Activated gamma-delta T cell (primary cell): ENCODE measurements at places on chromosomes 1 and 21.

DNA sequence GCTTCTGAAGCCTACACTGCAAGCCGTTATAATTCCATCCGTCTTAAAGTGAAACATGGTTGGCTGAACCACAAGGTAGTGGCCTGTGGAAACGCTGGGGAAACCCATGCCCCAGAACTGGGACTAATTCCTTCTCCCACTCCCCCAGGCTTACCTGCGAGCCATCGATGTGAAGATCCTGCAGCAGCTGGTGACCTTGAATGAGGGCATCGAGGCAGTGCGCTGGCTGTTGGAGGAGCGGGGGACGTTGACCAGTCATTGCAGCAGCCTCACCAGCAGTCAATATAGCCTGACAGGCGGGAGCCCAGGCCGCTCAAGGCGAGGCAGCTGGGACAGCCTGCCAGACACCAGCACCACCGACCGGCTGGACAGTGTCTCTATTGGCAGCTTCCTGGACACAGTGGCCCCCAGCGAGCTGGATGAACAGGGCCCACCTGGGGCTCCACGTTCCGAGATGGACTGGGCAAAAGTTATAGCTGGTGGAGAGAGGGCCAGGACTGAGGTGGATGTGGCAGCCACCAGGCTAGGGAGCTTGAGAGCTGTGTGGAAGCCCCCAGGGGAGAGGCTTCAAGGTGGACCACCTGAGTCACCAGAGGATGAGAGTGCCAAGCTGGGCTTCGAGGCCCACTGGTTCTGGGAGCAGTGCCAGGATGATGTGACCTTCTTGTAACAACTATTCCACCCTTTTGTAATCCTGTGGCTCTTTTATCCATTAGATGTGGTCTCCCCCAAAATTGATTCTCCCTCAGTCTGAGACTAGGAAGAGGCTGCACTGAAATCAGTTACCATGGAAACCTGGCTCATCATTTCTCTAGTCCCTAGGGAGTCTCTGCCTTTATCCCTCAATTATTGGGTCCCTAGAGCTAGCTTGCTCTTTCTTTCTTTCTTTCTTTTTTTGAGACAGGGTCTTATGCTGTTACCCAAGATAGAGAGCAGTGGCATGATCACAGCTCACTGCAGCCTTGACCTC is 16.7 kb downstream of the LURAP1 start:
- DNase-seq: no peak

DNA sequence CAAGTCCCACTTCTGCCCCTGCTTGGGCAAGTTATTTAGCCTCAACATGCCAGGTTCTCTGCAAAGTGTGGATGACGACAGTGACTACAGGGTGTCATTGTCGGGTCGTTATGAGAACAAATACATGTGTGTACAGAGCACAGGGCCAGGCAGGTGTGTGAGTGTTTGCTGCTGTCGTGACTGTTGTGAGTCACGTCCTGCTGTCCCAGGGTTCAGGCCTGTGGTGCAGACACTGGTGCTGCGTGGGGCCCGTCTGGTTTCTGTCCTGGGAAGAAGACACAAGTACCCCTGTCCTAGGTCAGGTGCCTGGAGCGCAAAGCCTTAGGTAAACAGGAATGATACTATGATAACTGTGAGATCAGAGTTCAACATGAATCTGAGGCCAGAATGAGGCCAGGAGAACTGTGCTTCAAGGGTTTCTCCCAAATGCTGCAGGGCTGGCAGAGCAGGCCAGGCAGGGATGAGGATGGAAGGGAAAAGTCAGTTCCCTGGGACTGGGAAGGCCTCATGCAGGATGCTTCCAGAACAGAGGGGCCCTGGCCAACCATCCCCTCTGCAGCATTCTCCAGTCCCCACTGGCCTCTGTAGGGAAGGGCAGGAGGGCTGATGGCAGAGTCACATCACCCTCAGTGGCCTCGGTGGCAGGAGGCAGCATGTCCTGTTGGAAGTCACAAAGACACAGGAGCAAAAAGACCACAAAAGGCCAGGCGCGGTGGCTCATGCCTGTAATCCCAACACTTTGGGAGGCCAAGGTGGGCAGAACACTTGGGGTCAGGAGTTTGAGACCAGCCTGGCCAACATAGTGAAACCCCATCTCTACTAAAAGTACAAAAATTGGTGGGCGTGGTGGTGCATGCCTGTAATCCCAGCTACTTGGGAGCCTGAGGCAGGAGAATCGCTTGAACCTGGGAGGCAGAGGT is 15.7 kb downstream of the GPR157 start:
- DNase-seq: no peak

DNA sequence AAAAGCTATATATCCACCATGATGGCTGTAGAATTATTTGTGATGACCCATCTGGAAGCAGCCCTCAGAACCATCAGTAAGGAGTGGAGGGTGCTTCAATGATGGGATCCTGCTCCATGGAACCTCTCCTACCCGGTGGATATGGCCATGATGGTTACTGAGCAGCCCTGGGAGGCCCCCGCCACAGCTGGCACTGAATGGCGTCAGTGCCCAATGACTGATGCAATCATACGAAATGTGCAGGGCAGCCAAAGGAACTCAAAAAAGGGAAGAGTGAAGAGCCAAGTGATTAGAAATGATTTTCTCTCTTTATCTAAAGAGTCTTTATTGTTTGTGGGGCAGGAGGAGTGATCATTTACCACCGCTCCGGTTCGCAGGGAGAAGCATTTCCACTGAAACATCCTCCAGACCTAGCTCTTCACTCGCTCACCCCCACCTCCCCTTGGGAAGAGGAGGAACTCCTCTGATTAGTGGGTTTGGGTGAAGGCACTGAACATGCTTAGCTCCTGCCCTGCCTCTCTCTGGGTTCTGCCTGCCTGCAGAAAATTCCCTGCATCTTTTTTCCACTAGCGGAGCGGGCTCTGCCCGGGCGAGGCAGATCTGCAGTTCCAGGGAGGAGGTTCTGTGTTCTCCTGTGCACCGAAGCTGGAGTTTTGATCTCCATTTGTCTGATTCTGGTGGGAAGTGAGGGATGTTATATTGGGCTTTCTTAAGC is 260.3 kb downstream of the GRIK3 start:
- no peak for DNase-seq

- no peak for DNase-seq
These were observed 32.8 kb upstream of the PKP1 start for GRCh38 chr1:201250326-201251011.

GRCh38 chr1:46686255-46686654 is 14.6 kb downstream of the TEX38 start:
- no peak for DNase-seq

DNA sequence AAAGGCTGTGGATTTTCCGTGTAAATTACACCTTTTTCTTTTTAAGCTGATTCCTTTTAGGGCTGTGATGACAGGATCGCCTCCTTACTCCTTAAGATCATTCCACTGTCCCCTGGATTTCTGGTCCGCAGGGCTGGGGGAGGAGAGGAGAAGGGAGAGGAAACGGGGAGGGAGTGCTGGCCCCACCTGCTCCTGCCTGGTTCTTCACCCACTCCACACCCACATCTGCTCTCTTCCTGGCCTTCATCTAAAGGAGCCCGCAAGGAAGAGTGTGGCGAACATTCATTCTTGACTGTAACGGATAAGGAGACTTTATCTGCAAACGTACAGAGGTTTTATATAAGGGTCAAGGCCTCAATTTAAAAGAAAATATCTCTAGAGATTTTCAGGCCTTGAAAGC is 242.0 kb downstream of the RHOU start:
- DNase-seq: no peak

GRCh38 chr1:111955755-111956154 is 33.7 kb downstream of the KCND3 start:
- no peak for DNase-seq

DNA sequence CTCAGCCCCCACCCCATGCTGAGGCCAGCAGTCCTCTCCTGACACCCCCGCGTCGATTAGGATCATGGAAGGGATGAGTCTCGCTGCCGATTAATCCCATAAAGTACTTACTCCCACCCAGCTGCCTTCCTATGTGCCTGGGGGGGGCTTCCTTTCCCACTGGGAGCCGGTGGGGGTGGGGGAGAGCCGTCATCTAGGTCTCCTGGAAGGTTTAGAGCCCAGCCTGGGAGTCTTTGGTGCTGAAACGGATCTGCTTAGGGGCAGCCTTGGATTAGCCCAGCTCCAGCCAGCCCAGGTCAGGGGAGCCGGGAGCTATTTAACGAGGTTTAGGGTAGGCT is 9.8 kb downstream of the SAMD11 start:
- no peak for DNase-seq

DNA sequence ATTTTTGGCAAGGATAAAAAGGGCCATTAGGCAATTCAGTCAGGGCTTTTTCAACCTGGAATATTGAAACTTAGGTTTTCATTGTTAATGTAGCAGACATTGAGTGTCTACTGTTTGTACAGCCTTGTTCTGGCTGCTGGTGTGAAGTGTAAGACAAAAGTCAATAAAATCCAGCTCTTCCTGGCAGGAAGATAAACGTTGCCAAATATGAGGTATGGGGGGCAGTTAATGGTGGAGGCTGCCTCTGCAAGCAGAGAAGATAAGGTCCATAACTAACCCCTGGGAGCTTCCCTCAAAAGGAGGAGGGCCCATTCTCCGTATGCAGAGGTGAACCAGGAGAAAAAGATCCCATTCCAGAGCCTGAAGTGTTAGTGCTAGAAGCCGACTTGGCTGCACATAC is 19.5 kb upstream of the SHE start:
- no peak for DNase-seq

DNA sequence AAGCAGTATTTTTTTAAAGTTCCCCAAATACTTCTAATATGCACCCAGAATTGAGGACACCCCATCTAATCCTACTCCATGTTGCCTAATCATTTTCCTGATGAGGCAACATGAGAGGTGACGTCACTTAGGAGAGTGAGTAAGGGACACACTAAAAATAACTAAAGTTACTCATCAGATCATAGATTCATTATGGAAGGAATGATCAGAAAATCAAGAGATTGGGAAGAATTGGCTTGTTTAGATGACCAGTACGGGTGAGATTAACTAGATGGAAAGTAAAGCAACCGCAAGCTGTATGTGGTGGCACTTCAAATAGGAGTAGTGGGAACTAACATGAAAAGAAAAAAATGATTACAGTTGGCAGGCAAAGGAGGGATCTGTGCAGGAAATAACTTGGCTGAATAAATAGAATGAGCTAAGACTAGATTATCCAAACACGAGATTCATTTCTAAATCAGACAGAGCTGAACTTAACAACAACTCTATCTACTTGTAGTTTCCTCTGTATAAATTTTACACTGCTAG is 61.4 kb upstream of the CXADR start:
- no peak for DNase-seq

GRCh38 chr1:16984717-16985116 is 4.3 kb upstream of the MFAP2 start:
- DNase-seq: no peak

DNA sequence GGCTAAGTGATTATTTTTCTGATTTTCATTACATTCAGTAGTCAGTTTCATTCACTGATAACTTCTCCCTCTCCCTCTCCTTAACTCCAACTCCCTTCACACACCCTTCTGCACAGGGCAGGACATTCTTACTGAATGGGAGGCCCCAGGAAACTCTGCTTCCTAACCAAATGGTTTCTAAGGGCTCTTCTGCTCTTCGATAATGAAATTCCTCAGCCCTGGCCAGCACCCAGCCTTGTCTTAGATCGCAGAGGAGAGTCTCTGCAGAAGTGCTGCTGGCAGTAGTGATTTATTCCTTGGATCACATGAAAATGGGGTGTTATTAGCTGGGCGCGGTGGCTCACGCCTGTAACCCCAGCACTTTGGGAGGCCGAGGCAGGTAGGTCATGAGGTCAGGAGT is 16.4 kb downstream of the PLEKHM2 start:
- no peak for DNase-seq

GRCh38 chr1:234871039-234871709 is 257.5 kb downstream of the TOMM20 start:
- DNase-seq: no peak

- DNase-seq: no peak
These were observed 5.1 kb downstream of the LMNA start for GRCh38 chr1:156119503-156120209.

DNA sequence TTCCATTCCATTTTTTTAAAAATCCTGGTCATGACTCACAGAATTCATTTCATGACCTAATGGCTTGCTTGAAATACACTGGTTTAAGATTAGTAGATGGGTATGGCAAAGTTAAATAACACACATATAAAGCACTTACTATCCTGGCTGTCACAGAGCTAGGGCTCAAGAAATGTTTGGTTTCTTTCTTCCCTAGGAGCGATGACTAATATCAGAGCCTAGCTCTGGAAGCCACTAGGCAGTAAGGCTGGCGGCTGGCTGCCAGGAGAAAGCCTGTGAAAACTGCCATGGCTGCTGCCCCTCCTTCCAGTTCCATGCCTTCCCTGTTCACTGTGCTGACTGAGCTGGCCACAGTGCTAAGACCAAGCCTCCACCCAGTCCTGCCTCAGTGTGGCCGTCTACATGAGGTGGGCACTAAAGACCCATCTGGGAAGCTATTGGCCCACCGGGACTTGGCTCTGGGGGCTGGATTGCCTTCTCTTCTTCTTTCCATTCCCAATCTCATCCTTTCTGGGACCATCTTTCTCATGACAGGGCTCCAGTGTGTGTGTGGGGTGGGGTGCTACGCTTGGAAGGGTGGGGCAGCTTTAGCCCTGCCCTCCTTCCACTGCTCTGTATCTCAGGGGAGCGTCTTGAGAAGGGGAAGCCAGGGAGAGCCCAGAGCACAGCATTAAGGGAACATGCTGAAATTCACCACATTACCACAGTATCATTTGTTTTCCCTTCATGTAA is 10.8 kb upstream of the ASCL5 start:
- no peak for DNase-seq

- DNase-seq: no peak
These were observed 78.1 kb downstream of the NKAIN1 start for GRCh38 chr1:31161571-31161970.

- DNase-seq: no peak
These were observed 581.7 kb downstream of the MRPL39 start for GRCh38 chr21:25025596-25025995.

- no peak for DNase-seq
These were observed 36.8 kb upstream of the KIF1B start for GRCh38 chr1:10173582-10173981.

- no peak for DNase-seq
These were observed 28.7 kb downstream of the F3 start for GRCh38 chr1:94512816-94513215.

DNA sequence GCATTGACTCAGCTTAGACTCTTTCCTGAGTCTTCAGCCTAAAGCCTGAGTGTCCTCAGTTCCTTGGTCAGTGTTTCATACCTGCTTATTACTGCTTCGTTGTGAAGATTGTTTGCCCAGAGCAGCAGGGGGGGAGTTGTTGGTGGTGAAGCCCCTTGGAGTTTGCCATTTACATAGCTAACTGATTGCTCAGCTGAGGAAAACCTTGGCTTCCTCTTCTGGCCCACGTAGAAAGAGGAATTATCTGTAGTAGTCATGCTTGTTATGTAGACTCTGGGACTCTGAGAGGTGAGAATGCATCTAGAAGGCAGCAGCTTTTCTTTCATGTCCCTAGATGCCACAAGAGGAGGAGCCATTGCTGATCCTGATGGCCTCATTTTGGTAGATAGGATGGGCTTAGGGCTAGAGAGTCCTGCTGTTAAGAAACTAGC is 125.9 kb downstream of the MAST2 start:
- no peak for DNase-seq
